NCI-H187 (cell line): ENCODE measurements at places on chromosomes 7 and 10.
A peak's percentile ranks its signal among the peaks of the same experiment; 100 is the strongest.

GRCh38 chr7:64574540-64575099 lies 11.7 kb upstream of the ZNF680 start:
- DNase-seq, result no peak

DNA sequence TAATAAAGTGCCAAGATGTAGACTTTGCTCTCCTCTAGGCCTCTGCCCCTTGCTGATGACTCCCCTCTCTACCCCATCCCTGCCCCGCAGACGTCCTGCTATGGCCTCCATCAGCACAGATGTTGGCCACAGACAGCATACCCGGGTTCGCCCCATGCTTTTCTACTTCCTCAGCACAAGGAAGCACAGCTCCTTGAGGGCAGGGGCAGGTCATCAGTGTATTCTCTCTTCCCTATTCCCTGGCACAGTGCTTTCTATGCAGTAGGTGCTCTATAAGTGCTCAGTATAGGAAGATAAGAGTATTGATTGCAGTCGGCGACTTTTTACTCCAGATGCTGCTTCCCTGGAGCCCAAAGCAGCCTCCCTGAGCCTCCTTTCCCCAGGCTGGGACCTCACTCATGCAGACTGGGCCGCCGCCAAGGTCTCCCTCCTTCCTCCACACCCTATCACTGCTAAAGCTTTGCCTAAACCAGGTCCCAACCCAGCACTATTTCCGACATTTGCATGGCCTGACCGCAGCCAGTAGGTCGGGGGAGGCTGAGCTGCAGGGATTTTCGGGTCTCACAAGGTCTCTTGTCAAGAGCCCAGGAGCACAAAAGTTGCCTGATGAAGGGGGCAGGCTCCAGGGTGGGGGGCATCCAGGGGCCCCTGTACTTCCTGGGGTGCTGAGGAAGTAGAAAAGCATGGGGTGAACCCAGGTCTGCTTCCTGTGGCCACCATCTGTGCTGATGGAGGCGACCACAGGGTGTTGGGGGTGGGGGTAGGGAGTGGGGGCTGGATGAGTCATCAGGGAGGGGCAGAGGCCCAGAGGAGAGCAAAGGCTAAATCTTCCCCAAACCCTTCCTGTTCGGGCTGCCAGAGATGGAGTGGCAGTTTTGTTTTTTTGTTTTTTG lies 8.0 kb downstream of the CALHM3 start:
- no peak for DNase-seq

DNA sequence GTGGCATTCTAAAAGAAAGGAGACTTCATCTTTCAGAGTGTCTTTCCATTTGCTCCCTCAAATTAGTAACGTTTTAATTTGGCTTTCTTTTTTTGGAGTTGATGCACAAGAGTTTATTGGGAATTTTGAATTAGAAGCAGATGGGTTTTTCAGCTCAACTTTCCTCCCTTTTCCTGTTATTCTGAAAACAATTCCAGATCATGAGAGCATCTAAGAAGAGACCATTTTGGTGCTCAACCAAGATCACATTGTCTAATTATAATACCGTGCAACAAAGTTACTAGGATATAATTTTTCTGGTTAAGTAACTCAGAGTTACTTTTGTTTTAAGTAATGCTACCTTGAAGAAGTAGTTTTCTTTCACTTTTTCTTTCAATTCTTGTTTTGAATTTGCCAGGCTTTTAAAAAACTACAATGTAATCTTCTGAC lies 396.6 kb upstream of the KLF6 start:
- no peak for DNase-seq

DNA sequence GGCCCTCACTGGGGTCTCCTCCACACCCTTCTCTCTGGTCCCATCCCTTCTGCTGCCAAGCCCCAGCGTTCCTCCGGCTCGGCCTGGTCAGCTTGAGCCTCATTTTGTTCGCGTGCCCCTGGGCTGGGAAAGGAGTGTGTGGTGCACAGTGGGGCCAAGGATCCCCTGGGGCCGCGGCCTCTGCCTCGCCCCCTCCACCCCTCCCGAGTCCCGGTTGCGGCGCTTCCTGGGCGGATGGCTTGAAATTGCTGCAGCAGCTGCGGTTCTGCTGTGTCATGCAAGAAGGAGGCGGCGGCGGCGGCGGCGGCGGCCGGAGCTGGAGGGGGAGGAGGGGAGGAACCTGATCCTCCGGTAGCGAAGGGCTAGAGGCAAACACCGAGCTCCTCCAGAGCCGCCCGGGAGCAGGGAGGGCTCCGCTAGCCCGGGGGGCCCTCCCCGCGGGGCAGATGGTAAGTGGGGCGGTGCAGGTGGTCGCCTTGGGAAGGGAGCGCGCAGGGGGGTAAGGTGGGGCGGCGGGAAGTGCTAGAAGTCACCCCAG lies 217.8 kb upstream of the MKLN1 start:
- peak; percentile 29 for DNase-seq

- DNase-seq, result no peak
Measured at GRCh38 chr7:90455163-90456030, 14.0 kb upstream of the PTTG1IP2 start.

GRCh38 chr10:114541081-114541796 lies 116.8 kb downstream of the ABLIM1 start:
- no peak for DNase-seq

- no peak for DNase-seq
Measured at GRCh38 chr10:64086083-64086767, 565.0 kb downstream of the REEP3 start.

GRCh38 chr10:63264617-63265221 lies 131.6 kb downstream of the NRBF2 start:
- no peak for DNase-seq

- no peak for DNase-seq
Measured at GRCh38 chr7:50196719-50197118, 103.7 kb upstream of the ZPBP start.

- DNase-seq, result no peak
Measured at GRCh38 chr7:151384776-151385625, 24.8 kb downstream of the WDR86 start.

- no peak for DNase-seq
Measured at GRCh38 chr10:80275756-80276155, 13.7 kb downstream of the MAT1A start.

- no peak for DNase-seq
Measured at GRCh38 chr7:120218712-120219111, 54.3 kb upstream of the KCND2 start.

- DNase-seq, result no peak
Measured at GRCh38 chr7:150858236-150859197, 6.2 kb downstream of the AOC1 start.

DNA sequence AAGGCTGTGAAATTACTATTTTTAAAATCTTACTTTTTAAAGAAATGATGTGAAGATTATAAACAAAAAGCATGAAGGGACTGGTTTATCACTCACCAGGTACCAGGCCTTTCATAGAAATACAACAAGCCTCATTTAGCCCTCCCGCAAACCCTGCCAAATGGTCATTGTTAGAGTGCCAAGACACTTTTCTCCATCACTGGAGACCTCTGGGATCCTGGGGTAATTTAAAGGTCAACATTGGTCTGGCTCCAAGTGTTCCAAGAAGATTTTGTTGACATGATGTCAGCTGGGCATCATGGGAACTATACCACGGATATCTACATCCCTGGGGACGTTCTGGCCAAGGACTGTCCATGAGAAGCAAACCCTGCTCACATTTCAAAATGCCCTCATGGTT lies 138.0 kb upstream of the FRMD4A start:
- DNase-seq, result no peak

DNA sequence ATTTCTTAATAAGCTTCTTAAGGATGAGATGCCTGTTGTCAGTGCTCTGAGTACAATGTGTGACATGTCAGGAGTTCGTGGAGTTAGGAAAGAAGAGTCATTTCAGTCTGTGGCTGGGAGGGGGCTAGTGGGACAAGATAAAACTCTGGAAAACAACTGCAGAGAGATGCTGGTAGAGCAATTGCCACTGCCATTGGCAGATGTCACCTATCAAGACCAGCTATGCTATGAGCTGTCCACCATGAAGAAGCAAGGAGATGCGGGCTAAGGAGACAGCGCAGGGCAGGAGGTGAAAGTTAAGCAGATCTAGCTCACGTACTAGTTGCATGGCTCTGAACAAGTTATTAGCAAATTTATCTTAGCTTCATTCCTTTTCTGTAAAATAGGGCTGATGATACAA lies 756.7 kb downstream of the KCNMA1 start:
- no peak for DNase-seq

- no peak for DNase-seq
Measured at GRCh38 chr7:101422356-101423195, 59.9 kb downstream of the COL26A1 start.

DNA sequence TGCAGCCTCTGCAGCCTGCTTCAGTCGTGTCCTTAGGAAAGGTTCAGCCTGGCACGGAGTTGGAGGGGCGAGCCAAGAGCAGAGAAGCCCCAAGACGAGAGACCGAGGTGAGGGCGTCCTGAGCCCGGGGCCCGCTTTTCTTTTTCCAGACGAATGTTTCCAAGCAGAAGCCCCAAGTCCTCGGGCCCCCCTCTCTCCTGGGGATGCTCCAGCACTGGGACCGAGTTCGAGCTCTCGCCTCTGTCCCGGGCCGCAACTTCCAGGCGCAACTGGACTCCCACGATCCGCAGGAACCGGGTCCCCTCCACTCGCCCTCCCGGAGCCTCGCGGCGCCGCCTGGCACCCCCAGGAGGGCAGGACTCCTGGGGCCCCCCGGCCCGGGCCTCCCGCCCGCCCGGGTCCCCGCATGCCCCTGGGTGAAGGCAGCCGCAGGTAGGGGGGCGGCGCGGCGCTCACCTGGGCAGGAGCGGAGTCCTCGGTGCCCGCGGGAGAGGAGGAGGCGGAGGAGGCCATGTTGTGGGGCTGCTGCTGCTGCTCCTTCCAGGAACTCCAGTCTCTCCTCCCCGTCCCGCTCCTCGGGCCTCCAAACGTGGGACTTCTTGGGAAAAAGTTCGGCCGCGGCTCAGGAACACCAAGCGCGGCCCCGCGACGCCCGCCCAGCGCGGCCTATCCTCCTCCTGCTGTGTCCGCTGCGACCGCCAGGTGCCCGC lies 45.3 kb upstream of the CDK1 start:
- no peak for DNase-seq

DNA sequence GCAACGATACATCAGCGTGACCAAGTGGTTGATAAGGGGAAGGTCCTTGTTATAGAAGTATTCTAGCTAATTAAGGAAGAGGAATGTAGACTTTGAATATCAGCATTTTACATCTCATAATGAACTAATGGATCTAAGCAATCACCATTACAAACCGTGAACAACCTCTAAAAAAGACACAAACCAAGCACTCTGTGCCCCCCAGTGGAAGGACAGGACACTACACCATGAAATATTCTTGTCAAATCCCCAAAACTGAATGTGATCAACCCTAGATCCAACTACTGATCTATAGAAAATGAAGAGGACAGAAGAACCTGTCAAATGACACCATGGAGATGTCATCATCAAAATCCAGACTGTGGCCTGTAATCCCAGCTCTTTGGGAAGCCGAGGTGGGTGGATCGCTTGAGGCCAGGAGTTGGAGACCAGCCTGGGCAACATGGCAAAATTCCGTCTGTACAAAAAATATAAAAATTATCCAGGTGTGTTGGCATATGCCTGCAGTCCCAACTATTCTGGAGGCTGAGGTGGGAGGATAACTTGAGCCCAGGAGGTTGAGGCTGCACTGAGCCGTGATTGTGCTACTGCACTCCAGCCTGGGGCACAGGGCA lies 111.3 kb upstream of the CARD11 start:
- no peak for DNase-seq

DNA sequence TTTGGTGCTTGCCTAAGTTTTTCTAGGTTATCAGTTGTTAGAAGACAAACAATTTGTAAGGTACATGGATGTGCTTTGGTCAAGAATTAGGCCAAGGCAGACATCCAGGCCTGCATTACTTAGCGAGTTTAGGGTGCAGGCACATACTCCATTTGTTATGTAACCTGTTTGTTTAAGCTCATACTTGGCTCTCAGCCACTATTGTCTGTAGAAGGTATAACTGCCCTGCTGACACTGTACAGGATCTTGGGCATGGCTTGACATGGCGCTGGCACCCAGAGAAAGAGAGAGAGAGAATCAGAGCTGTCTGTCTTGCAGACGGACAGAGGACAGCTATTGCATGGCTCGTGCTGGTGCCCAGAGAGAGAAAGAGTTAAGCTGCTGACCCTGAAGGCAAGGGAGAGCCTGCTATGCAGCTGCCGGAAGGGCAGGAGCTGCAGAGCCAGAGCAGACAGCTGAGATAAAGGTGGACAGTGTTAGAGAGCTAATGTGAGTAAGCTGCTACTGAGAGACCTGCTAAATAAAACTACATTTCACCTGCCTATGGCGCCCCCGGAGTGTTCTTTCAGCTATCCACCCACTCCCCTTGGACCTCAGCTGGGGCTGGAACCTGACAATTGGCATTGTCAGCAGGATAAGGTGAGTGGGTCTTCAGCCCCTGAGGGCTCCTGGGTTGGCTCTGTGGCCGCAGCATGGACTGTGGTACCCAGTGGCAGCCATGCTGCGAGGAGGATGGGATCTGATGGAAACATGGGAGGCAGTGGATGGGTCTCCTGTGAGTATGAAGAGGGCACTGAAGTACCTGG lies 120.9 kb upstream of the TMEM106B start:
- DNase-seq, result no peak

DNA sequence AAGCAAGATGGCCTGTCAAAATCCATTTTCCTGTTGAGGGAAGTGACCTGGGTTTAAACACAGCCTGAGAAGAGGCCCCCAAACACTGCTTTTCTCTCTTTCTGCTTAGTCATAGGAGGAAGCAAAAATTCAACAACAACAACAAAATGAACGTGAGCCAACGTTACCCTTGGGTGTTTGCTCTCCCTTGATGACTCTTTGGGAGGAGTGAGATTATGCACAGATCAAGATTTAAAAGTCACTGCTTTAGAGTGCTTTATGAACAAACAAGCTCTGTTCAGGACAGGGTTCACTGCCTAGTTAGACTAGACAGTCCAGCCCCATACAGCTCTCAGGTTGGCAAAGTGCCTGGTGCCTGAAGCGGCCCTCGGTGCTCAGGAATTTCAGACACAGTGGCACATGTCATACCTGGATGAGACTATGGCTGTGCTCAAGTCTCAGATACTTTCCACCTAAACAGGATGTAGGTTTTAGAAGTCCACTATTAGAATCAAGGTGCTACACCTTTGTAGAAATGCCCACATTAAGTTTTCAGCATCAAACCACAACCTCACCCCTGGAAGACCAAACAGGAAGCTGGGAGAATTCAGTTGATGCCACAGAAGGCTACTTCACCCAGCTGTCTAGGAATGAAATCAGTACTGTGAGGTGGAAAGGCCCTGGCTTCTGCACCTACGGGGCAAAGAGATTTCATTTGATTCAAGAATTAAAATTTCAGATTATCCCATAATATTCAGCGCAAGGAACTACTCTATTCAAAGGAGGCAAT lies 38.7 kb downstream of the DENND11 start:
- DNase-seq, result no peak

GRCh38 chr10:1738950-1739349 lies 1.6 kb upstream of the ADARB2 start:
- no peak for DNase-seq
